ENCODE measurements at places on chromosomes 3 and 15.

DNA sequence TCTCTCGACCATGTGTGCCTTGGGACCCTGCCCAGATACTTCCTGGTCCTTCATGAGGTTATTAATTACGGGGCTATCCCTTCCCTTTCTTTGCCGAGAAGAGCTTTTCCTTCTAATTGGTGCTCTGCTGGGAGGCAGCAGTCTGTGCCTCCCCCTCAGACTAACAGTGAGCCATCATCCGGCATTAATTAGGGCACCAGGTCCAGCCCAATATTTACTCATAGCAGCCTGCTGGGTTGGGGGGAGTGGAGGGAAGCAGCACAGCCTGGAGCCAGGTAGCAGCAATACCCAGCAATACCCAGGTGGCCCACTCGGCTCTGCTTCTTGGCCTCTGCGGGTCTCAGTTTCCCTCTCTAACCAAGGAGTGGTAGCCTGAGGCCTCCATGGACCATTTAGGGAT, 20.1 kb downstream of the CACNA2D2 start:
- no peak for DNase-seq

DNA sequence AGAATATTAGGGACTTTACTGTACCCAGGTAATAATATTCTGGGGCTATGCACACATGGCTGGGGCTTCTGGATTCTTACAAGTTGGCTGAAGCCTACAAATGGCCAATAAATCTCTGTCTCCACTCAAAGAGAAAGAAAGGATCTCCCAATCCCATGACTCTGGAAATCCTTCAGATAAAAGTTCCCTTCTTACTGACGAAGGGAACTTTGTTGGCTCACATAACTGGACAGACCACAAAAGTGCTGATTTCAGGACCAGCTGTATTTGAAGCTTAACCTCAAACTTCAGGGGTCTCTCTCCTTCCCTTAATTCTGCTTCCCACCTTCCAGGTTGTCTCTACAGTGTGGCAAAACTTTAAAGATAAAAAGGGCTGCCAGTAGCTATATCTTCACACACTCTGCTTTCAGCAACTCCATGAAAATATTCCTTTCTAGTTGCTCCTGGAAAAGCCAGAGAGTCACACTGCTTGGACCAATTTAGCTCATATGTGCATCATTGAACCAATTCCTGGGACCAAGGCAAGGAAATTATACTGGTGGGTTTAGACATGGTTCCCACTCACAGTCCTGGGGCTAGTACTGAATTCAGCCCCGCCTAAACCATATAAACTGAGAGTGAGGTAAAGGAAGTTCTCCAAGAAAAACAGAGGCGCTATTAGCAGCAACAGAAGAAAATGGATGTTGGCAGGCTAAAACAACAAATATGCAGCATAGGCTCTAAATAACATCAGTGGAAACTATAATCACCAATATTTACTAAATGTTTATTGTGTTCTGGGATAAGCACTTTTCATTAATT, 290.0 kb upstream of the GADL1 start:
- DNase-seq, result no peak

GRCh38 chr3:8523041-8523440, 21.4 kb downstream of the LMCD1 start:
- DNase-seq, result no peak

DNA sequence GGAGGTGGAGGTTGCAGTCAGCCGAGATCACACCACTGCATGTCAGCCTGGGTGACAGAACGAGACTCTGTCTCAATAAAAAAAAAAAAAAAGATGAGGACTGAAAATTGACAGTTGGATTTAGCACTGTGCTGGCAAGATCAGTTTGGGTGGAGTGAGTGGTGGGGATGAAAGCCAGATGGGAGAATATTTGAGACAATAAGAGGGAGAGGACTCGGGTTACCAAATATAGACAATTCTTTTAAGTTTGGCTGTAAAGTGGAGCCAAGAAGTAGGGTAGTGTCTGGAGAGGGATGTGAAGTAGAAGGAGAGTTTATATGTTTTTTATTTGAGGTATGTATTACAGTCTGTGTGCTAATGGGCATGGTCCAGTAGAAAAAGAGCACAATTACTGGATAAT, 20.4 kb downstream of the TMOD3 start:
- no peak for DNase-seq

GRCh38 chr3:150069154-150069527, 98.4 kb upstream of the PFN2 start:
- no peak for DNase-seq

DNA sequence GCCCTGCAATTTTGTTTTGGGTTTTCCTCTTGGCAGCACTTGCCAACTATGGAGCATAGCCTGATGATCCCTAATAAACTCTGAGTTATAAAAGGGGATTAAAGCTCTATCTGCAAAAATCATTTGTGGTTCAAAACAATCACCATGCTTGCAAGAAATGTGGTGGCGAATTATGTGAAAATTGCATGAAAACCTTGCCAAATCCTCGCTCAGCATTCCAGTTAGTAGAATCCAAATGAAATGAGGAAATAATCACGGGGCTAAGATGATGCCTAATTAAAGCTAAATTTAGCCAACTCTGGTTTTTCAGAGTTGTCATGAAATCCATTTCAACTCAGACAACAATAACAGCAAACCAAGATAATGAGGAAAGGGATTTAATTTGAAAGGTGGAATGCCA, 73.0 kb upstream of the PROK2 start:
- no peak for DNase-seq

GRCh38 chr15:63043335-63044076, 959 bp downstream of the TPM1 start:
- DNase-seq, result no peak

GRCh38 chr3:25151903-25152295, 276.2 kb upstream of the RARB start:
- no peak for DNase-seq

- no peak for DNase-seq
Measured at GRCh38 chr3:23697416-23697815, 108.3 kb upstream of the UBE2E1 start.

DNA sequence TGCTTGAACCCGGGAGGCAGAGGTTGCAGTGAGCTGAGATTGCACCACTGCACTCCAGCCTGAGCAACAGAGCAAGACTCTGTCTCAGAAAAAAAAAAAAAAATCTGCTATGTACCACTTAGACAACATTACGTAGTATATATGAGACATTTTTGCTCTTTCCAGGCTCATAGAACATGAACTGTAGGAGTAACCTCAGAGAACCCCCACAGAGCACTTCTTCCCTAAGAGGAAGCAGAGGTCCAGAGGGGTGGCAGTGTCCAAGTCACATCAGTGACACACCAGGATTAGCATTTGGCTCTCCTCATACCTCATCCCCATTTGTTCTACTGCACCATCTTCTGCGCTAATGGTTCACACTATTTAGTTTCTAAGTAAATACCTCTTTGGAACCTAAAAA, 33.7 kb downstream of the ARRDC4 start:
- DNase-seq, result no peak

GRCh38 chr15:51312166-51313073, 26.0 kb downstream of the CYP19A1 start:
- DNase-seq, result no peak

DNA sequence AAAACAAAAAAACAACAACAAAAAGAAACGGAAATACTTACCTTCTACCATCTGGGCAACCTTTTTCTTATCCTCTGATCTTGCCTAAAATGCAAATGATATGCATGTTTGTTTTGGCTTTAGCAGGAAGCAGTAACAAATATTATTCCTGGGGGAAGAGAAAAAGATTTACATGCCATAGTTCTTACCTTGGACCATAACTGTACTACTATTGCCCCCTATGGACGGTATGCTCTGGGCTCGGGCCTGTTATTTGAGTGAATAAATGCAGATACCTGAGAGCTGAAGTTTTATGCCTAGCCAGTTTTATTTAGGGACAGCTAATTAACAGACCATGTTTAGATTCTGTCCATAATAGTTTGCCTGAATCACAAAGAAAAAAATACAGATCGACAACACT, 12.6 kb upstream of the STARD5 start:
- peak; percentile 16 for DNase-seq

GRCh38 chr15:100438570-100438969, 90.2 kb downstream of the CERS3 start:
- DNase-seq, result no peak

DNA sequence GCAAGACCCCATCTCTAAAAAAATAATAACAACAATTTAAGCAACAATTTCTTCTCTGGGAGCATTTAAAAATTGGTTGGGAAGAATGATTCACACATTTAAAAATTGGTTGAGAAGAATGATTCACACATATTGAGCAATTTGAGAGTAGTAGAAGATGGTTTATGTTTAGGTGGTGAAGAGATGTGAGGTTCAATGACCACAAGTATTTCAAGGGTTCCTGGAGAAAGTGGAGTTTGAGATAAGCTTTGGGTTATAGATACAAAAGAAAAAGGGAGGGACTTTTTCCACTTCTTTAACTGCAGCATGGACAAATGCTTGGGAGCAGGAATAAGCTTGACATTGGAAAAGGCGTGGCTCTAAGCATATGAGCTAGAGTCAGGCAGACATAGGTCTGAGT, 145.7 kb upstream of the NPHP3 start:
- no peak for DNase-seq

DNA sequence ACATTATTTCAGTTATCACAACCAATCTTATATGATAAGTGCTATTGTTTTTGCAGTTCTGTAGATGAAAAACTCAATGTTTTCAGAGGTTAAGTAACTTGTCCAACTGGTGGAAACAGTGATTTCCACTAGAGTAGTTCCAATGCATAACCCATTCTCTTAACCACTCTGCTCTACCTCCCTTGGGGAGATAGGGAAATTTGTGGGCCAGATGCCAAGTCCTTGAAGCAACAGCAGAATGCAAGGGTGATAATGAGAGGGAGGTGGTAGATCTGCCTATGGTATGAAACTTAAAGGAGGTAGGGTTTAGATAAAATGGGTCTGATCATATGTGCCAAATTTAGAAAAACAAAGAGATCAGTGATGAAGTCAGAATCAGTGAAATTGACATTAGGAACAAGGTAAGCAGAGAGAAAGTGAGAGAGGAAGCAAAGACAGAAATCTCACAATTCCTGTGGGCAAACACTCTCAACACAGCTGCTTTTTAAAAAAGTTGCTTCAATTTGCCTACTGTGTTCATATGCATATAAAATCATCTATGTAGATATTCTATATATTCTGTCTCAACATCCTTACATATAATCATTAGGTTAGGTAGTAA, 50.5 kb upstream of the UBP1 start:
- no peak for DNase-seq

DNA sequence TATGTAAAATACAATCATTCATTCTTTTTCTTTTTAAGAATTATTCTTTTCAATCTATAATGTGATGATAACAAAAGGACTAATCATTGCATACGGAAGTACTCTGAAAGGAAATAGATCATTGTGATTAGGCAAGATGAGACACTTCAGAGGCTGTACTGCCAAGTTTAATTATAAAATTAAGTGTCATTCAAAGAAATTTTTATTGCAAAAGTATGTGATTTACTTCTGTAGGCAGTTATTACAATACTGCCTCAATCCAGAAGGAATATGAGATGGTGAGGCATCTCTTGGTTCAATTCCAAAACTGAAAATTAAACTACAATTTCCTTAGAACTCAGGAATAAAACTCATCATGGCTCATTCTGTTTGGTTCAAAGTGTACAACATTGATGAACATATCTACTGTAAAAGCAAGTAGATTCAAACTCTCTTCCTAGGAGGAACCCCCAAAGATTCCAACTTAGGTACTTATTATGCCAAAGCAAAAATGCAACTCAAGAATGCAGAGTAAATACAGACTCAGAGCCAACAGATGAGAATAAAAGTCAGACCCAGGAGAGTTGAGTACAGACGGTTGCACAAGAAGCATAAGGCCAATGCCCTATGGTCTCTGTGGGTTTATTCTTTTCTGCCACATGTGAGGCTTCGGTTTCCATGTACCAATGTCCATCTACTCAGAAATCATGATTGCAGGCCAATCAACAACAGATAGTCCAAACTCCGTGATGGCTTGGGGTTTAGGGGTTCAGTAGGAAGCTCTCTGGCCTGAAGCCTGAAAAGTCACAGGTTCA, 118.5 kb upstream of the WNT5A start:
- no peak for DNase-seq
